ENCODE measurements at places on chromosomes 7 and 10.

- DNase-seq: no peak
Measured at GRCh38 chr7:134287916-134288659, 28.6 kb downstream of the SLC35B4 start.

DNA sequence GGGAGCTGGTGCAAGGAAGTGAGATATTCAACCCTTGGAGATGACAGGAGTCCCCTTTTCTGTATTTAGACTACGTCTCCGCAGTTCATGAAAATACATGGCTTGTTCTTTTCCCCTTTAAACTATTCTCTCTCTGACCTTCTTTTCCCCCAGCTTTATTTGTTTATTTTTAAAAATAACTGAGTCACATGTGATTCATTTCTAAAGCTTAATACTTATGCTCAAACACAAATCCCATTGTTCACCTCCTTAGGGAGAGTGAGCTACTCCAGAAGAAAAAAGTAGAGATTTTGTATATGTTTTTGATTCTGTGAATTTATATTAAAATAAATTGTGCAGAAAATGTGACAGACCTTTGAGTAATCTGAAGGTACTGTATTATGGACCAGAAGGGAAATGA, 35.9 kb upstream of the FZD1 start:
- DNase-seq: no peak

DNA sequence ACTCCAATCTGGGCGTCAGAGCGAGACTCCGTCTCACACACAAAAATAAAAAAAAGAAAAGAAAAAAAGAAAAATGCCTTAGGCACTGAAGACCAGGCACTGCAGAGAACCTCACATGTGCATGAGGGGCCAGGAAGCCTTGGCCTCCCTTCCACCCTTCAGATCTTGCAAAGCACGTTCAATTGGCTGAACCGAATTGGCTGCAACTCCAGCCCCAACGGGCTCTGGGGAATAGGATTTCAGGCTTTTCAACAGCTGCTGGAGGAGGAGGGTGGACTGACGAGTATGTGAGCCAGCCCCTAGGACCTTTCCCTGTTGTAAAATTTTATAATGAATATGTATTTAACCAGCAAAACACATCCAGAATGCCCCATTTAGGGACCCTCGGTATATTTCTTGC, 16.7 kb downstream of the TMEM120A start:
- DNase-seq: no peak

GRCh38 chr7:18974803-18975202, 142.6 kb downstream of the TWIST1 start:
- no peak for DNase-seq
